ENCODE measurements at places on chromosomes 4 and X. TPM values are rescaled to one million over a fixed set of nuclear protein-coding genes. Genes with fewer than 3 reads are reported as not detected.

The USP53 gene
- total RNA-seq = 20.4 TPM

The MID1IP1 gene
- 28.8 TPM for total RNA-seq

The GABRB1 gene
- not detected for total RNA-seq

The EVC2 gene
- total RNA-seq = 0.69 TPM

The SRPK3 gene
- not detected for total RNA-seq

The DGKK gene
- not detected for total RNA-seq

The CXCL9 gene
- not detected for total RNA-seq

The FMR1NB gene
- not detected for total RNA-seq

The F11 gene
- not detected for total RNA-seq

DNA sequence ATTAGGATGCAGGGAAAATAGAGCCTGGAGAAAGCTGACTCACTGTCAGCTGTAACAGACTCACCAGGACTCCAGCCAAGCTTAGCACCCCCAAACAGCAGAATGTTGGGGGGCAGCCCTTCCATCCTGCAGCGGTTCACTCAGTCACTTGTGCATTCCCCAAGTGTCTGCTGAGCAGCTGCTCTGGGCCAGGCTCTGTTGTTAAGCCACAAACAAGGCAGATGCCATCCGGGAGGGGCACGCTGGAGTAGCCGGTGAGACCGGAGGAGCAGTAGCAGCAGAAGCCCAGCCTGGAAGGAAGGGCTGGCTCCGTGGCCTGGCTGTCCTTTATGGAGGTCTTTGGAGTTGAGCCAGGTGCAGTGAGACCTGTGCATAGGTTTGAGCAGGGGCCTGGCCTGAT lies 22.0 kb downstream of the CCNQ start:
- H3K36me3 ChIP-seq = no peaks in the 10 kb centered on the region
- peaks cover 15% of the 10 kb centered on the region for H3K4me1 ChIP-seq
- no peak overlapping the region for H3K27ac ChIP-seq
- H3K27me3 ChIP-seq = no peaks in the 10 kb centered on the region

- no peak for DNase-seq
- H3K4me3 ChIP-seq = no peak overlapping the region
- peaks cover 34% of the 10 kb centered on the region for H3K4me1 ChIP-seq
- H3K36me3 ChIP-seq = peaks cover 44% of the 10 kb centered on the region
- no peaks in the 10 kb centered on the region for H3K27me3 ChIP-seq
These were observed 38.8 kb upstream of the UGDH start for GRCh38 chr4:39565878-39566600.

- H3K36me3 ChIP-seq = no peaks in the 10 kb centered on the region
- H3K4me3 ChIP-seq = no peak overlapping the region
- DNase-seq = no peak
- H3K27me3 ChIP-seq = no peaks in the 10 kb centered on the region
- H3K27ac ChIP-seq = no peak overlapping the region
These were observed 99.5 kb upstream of the CTSO start for GRCh38 chr4:156053174-156053573.

DNA sequence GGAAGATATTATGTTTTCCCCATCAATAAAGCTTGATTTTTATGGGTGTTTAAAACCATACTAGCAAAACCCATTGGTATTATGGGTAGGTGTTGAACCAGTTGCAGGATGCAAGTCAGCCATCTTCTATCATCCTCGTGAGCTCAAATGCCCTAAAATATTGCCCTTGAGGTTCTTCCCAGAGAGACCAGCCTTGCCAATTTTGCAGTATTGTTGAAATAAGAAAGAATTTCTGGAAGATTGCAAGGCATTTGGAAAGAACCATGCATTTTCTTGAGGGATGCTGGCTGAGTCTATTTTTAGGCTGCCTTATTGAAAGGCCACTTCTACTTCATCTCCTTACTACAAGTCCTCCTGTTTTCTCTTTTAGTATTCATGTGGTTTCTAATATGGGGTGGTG lies 60.9 kb upstream of the SOD3 start:
- no peaks in the 10 kb centered on the region for H3K27me3 ChIP-seq
- H3K27ac ChIP-seq = no peak overlapping the region
- no peaks in the 10 kb centered on the region for H3K36me3 ChIP-seq
- H3K4me3 ChIP-seq = no peak overlapping the region

DNA sequence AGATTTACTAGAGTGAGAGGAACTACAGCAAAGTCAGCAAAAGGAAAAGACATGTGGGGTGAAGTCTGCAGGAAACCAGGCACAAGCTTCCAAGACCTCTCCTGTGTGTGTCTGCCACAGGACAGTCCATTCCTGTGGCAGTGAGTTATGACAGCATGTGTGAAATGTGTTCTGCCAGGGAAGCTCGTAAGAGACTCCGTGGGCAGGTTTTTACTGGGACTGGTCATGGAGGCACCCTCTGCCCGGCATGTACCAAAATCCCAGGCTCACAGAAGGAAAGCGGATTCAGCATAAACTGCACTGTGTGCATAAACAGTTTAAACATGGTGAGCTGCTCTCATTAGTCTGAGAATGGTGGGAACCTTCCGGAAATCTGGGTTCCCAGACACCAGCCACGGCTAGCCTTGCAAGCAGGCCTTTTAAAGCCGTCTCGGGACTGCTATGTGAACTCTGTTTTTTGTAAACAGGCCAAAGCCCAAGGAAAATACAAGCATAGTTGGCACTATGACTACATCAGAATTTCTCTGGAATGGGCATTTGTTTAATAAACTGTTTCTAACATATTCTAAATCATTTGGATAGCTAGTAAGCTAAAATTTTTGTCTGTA lies 288.5 kb downstream of the TENM3 start:
- H3K4me1 ChIP-seq = no peaks in the 10 kb centered on the region
- no peak overlapping the region for H3K27ac ChIP-seq
- no peaks in the 10 kb centered on the region for H3K36me3 ChIP-seq
- DNase-seq = no peak

GRCh38 chr4:151606061-151606460 lies 154.7 kb downstream of the GATB start:
- no peaks in the 10 kb centered on the region for H3K36me3 ChIP-seq
- no peak overlapping the region for H3K27ac ChIP-seq
- no peak overlapping the region for H3K4me3 ChIP-seq
- H3K27me3 ChIP-seq = no peaks in the 10 kb centered on the region
- no peaks in the 10 kb centered on the region for H3K4me1 ChIP-seq

GRCh38 chr4:123954220-123954619 lies 557.6 kb downstream of the SPRY1 start:
- H3K4me3 ChIP-seq = no peak overlapping the region
- H3K27me3 ChIP-seq = no peaks in the 10 kb centered on the region
- H3K4me1 ChIP-seq = no peaks in the 10 kb centered on the region
- H3K27ac ChIP-seq = no peak overlapping the region

DNA sequence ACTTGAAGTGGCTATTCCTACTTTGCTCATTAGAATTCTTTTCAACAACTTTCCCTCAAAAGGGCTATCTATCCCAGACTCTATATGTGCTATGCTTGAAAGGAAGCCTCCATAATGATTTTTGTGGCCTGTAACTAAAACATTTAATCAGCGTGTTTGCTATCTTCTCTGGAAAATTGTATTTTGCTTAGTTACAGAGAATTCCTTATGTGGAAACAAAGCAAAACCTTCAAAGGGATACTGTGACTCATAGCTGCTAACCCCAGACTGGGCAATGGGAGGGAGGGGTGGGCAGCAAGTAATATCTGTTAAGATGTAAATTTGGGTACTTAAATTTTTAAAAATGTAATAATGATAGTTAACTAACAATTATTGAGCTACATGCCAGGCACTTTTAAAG lies 3.7 kb downstream of the SLC25A14 start:
- H3K27ac ChIP-seq = no peak overlapping the region
- H3K27me3 ChIP-seq = no peaks in the 10 kb centered on the region
- H3K36me3 ChIP-seq = peaks cover 5% of the 10 kb centered on the region
- H3K4me1 ChIP-seq = peaks cover 17% of the 10 kb centered on the region
- no peak overlapping the region for H3K4me3 ChIP-seq

- H3K4me1 ChIP-seq = peaks cover 22% of the 10 kb centered on the region
- H3K27ac ChIP-seq = no peak overlapping the region
- H3K27me3 ChIP-seq = no peaks in the 10 kb centered on the region
- no peak overlapping the region for H3K4me3 ChIP-seq
- DNase-seq = no peak
- H3K36me3 ChIP-seq = peaks cover 9% of the 10 kb centered on the region
These were observed 69.3 kb downstream of the ABCB7 start for GRCh38 chrX:75086731-75087195.

DNA sequence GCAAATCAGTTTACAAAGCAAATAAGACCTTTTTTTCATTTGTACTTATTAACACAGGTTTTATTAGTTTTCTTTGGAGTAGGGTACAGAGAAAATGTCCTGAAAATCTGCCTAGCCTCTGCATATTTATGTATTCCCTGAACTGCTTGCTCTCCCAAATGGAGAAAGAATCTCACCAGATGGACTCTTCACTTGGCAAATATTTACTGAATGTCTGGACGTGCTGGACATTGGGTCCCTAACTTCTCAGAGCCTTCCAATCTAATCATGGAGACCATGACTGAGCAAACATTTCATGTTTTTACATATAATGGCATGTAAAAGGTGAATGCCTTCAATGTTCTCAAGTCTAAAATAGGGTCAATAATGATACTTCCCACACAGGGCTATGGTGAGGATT lies 126.0 kb downstream of the CHRDL1 start:
- no peak overlapping the region for H3K4me3 ChIP-seq
- DNase-seq = no peak
- no peak overlapping the region for H3K27ac ChIP-seq
- no peaks in the 10 kb centered on the region for H3K36me3 ChIP-seq
- no peaks in the 10 kb centered on the region for H3K4me1 ChIP-seq

GRCh38 chrX:154004315-154004714 lies 15.4 kb downstream of the IRAK1 start:
- H3K36me3 ChIP-seq = peaks cover 11% of the 10 kb centered on the region
- H3K4me1 ChIP-seq = peaks cover 68% of the 10 kb centered on the region
- H3K27me3 ChIP-seq = no peaks in the 10 kb centered on the region
- DNase-seq = no peak

- no peak overlapping the region for H3K4me3 ChIP-seq
- no peaks in the 10 kb centered on the region for H3K4me1 ChIP-seq
- no peak overlapping the region for H3K27ac ChIP-seq
These were observed 248.9 kb upstream of the TTC29 start for GRCh38 chr4:147194604-147195003.

- no peaks in the 10 kb centered on the region for H3K4me1 ChIP-seq
- DNase-seq = no peak
- H3K4me3 ChIP-seq = no peak overlapping the region
- H3K27me3 ChIP-seq = peaks cover 3% of the 10 kb centered on the region
- no peaks in the 10 kb centered on the region for H3K36me3 ChIP-seq
These were observed 30.4 kb upstream of the ABCG2 start for GRCh38 chr4:88188738-88189417.

DNA sequence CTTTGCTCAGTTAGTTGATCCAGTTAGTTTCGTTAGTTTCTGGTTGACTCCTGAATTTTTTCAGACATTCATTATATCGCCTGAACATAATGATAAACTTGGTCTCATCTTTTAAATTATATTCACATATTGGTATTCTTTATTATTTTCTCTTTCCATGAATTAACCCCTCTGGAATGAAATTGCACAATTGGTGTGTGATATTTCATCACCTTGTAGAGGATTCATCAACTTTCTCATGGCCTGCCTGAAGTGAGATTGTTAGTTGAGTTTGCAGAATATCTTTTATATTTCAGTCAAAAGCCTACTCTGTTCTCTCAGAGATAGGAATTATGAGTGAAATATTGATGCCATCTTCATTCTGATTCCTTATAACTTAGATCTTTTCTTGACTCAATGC lies 1160.6 kb upstream of the AGA start:
- no peak overlapping the region for H3K27ac ChIP-seq
- no peaks in the 10 kb centered on the region for H3K27me3 ChIP-seq
- H3K4me3 ChIP-seq = no peak overlapping the region

GRCh38 chr4:122775039-122775438 lies 42.5 kb downstream of the BBS12 start:
- DNase-seq = no peak
- H3K36me3 ChIP-seq = no peaks in the 10 kb centered on the region
- no peak overlapping the region for H3K27ac ChIP-seq
- H3K27me3 ChIP-seq = peaks cover under 1% of the 10 kb centered on the region
